ENCODE measurements at places on chromosomes 12 and 14.

GRCh38 chr12:64219145-64219544, 3.0 kb downstream of the KICS2 start:
- H3K36me3 ChIP-seq = peaks cover 9% of the 10 kb centered on the region
- H3K27me3 ChIP-seq = no peaks in the 10 kb centered on the region
- DNase-seq = no peak
- H3K27ac ChIP-seq = no peak overlapping the region
- H3K4me3 ChIP-seq = peak overlapping the region; percentile 20

DNA sequence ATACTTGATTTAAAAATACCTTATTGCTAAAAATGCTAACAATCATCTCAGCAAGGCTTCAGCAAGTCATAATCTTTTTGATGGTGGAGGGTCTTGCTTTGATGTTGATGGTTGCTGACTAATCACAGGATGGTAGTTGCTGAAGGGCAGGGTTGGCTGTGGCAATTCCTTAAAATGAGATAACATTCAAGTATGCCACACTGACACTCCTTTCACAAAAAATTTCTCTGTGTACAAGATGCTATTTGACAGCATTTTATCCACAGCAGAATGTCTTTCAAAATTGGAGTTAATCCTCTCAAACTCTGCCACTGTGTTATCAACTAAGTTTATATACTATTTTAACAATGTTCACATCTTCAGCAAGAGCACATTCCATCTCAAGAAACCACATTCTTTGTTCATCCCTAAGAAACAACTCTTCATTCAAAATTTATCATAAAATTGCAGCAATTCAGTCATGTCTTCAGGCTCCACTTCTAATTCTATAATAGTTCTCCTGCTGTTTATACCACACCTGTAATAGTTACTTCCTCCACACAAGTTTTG, 16.1 kb downstream of the SCAF11 start:
- H3K27me3 ChIP-seq = no peaks in the 10 kb centered on the region
- peaks cover 61% of the 10 kb centered on the region for H3K4me1 ChIP-seq
- no peak for DNase-seq
- no peak overlapping the region for H3K4me3 ChIP-seq
- no peak overlapping the region for H3K27ac ChIP-seq
- peaks cover 26% of the 10 kb centered on the region for H3K36me3 ChIP-seq

- H3K4me1 ChIP-seq = no peaks in the 10 kb centered on the region
- no peak for DNase-seq
- no peaks in the 10 kb centered on the region for H3K27me3 ChIP-seq
- H3K36me3 ChIP-seq = no peaks in the 10 kb centered on the region
Measured at GRCh38 chr14:103616635-103617300, 12.2 kb upstream of the KLC1 start.

DNA sequence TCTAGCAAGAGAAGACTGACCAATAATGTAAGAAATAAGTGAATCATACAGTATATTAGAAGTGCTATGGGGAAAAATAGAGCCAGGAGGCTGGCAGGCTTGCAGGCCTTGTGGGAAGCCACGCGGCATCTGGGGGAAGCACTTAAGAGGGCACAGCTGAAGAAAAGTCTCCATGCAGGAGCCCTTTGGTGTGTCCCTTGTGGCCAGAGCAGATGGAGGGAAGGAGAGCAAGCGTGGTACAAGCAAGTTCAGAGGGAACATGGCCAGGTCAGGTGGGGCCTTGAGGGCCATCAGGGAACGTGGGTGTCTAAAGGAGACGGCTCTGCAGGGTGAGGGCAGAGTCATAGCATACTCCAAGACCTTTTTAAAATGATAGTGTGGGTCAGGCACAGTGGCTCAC, 51.7 kb downstream of the LRRC74A start:
- H3K27me3 ChIP-seq = no peaks in the 10 kb centered on the region
- no peak for DNase-seq
- no peak overlapping the region for H3K4me3 ChIP-seq
- no peaks in the 10 kb centered on the region for H3K4me1 ChIP-seq
- no peaks in the 10 kb centered on the region for H3K36me3 ChIP-seq

GRCh38 chr12:79566452-79567174, 124.2 kb downstream of the PAWR start:
- H3K27ac ChIP-seq = no peak overlapping the region
- no peak for DNase-seq
- no peaks in the 10 kb centered on the region for H3K4me1 ChIP-seq
- no peaks in the 10 kb centered on the region for H3K36me3 ChIP-seq
- no peaks in the 10 kb centered on the region for H3K27me3 ChIP-seq

DNA sequence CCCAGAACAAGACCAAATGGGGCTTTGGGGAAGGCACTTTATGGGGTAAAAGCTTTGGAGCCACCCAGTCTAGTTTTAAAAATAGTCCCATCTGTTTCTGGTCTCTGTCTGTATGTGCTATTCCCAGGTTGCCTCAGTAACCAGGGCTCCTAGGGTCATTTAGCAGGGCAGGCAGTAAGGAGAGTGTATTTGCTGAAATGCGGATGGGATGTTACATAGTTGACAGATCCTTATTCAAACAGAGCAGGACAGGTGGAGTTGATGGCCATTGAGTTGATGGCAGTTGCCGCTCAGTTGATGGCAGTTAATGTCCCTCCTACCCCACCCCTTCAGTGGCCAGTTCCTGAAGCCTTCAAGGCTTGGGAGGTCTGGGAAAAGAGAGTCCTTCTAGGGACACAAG, 4.6 kb downstream of the ZC3H10 start:
- no peak overlapping the region for H3K4me3 ChIP-seq
- no peak overlapping the region for H3K27ac ChIP-seq
- peaks cover 10% of the 10 kb centered on the region for H3K36me3 ChIP-seq
- peaks cover 40% of the 10 kb centered on the region for H3K4me1 ChIP-seq
- H3K27me3 ChIP-seq = no peaks in the 10 kb centered on the region

- H3K4me3 ChIP-seq = no peak overlapping the region
- no peaks in the 10 kb centered on the region for H3K27me3 ChIP-seq
- peaks cover 14% of the 10 kb centered on the region for H3K36me3 ChIP-seq
- DNase-seq = no peak
- no peak overlapping the region for H3K27ac ChIP-seq
- no peaks in the 10 kb centered on the region for H3K4me1 ChIP-seq
Measured at GRCh38 chr14:91755570-91756295, 23.8 kb upstream of the CATSPERB start.

DNA sequence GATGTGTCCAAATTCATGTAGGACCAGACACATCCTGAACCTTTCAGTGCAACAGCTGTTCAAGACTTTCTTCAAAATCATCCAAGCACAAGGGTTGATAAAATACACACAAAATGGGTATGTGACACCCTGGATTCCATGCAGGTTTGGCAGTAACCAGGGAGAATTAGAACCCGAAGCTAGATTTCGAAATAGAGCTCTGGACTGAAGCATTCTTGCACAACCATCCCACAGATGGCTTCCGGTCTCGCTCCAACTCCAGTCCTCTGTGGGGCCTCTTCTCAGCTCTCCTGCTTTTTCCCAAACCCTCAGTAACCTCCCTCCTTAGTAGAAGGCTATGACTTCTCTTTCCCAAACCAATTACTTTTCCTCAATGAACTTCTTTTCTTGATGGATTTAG, 171.3 kb downstream of the TTC7B start:
- no peak overlapping the region for H3K4me3 ChIP-seq
- DNase-seq = no peak
- H3K36me3 ChIP-seq = no peaks in the 10 kb centered on the region

GRCh38 chr14:47278233-47278842, 397.1 kb downstream of the MDGA2 start:
- no peaks in the 10 kb centered on the region for H3K27me3 ChIP-seq
- peak; percentile 57 for DNase-seq
- H3K36me3 ChIP-seq = no peaks in the 10 kb centered on the region
- no peak overlapping the region for H3K27ac ChIP-seq
- no peaks in the 10 kb centered on the region for H3K4me1 ChIP-seq

DNA sequence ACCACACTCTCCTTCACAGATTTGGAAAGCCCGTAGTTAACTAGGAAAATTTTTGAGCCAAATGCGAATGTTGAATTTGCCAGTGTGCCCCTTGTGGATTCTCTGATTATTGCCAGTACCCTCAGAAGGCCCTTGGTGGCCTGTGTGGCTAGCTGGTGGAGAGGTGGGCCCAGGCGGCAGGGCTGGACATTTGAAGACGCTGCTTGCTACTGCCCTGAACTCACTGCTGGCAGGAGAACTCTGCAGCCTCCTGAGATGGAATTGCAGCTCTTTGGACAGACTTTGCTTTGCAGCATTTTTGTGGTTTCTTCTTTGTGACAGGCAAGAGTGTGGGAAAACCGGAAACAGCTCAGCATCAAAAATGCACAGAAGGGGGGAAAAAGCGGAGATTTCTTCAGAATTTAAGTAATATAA, 97.6 kb downstream of the TGFB3 start:
- peaks cover 4% of the 10 kb centered on the region for H3K4me1 ChIP-seq
- no peak overlapping the region for H3K27ac ChIP-seq
- no peak for DNase-seq
- H3K27me3 ChIP-seq = no peaks in the 10 kb centered on the region

GRCh38 chr14:60278350-60278749, 29.3 kb downstream of the PPM1A start:
- no peak overlapping the region for H3K4me3 ChIP-seq
- H3K27ac ChIP-seq = no peak overlapping the region
- peaks cover 14% of the 10 kb centered on the region for H3K36me3 ChIP-seq
- H3K4me1 ChIP-seq = peaks cover 43% of the 10 kb centered on the region

- H3K27me3 ChIP-seq = no peaks in the 10 kb centered on the region
- H3K27ac ChIP-seq = peak overlapping the region; percentile 53
- H3K4me1 ChIP-seq = peaks cover 85% of the 10 kb centered on the region
- H3K4me3 ChIP-seq = no peak overlapping the region
- H3K36me3 ChIP-seq = peaks cover 15% of the 10 kb centered on the region
Measured at GRCh38 chr12:104485651-104486362, 29.1 kb downstream of the CHST11 start.

- no peaks in the 10 kb centered on the region for H3K27me3 ChIP-seq
- no peak overlapping the region for H3K4me3 ChIP-seq
- peaks cover 69% of the 10 kb centered on the region for H3K36me3 ChIP-seq
Measured at GRCh38 chr14:100348784-100349685, 25.9 kb downstream of the SLC25A47 start.

- no peaks in the 10 kb centered on the region for H3K4me1 ChIP-seq
- no peak for DNase-seq
- peaks cover 13% of the 10 kb centered on the region for H3K27me3 ChIP-seq
- no peaks in the 10 kb centered on the region for H3K36me3 ChIP-seq
- no peak overlapping the region for H3K27ac ChIP-seq
Measured at GRCh38 chr12:94957006-94957405, 46.5 kb downstream of the NDUFA12 start.
